Stimulated activated CD8-positive, alpha-beta memory T cell treated with anti-CD3 and anti-CD28 coated beads, Interleukin-4, amount 100 ng/mL, for 4 hours (primary cell): ENCODE measurements at places on chromosomes 16 and 17.

GRCh38 chr17:70820276-70820675, 650.9 kb downstream of the KCNJ2 start:
- DNase-seq = no peak

GRCh38 chr16:86992587-86992986, 324.6 kb downstream of the C16orf95 start:
- no peak for DNase-seq

DNA sequence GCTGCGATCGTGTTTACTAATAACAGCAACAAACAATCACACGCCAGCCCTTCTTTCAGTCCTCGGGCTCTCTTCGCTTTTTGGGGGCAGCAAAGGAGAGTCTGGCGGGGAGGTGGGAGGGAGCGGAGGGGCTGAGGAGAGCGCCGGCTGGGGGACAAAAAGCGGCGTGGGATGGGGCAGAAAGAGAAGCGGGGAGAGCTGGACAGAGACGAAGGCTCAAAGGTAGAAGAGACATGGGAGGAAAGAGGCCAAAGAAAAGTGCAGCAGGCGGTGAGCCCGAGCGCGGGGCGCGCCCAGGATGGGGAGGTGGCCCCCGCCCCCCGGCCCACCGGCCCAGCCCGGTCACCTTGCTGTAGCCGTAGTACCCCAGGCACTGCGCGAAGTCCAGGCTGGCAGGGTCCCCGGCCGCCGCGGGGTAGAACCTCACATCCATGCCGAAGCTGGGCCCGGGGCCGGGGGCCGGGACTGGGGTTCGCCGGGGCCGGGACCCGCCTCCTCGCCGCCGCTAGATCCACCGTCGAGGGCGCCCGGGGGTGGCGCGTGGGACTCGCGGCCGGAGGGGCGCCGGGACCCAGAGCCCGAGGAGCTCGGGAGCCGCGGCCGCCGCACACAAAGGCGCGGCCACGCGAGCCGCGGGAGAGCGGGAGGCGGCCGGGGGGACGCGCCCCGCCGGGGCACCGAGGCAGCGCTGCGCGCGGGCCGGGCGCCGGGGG, 496 bp downstream of the TOX3 start:
- no peak for DNase-seq

- DNase-seq = no peak
Measured at GRCh38 chr17:56347639-56348038, 194.4 kb downstream of the ANKFN1 start.

DNA sequence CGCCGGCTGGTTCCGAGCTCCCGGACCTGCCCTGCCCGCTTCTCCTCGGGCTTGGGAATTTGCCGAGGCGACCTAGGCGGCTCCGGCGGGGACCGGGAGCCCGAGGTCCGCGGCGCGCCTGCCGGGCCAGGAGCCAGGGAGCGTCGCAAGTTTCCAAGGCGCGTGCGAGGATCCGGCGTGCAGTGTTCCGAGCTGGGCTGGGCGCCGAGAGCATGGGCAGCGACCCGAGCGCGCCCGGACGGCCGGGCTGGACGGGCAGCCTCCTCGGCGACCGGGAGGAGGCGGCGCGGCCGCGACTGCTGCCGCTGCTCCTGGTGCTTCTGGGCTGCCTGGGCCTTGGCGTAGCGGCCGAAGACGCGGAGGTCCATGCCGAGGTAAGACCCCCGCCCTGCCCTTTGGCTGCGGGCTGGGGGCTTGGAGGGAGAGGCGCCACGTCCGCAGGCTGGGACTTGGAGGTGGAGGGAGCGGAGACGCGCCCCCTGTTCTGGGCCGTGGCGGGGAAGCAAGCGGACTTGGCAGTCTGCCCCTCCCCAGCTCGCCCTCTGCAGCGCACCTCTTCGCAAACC, 668 bp downstream of the MMP15 start:
- DNase-seq = no peak

GRCh38 chr17:72660274-72661115, 432.0 kb downstream of the SLC39A11 start:
- DNase-seq = no peak

DNA sequence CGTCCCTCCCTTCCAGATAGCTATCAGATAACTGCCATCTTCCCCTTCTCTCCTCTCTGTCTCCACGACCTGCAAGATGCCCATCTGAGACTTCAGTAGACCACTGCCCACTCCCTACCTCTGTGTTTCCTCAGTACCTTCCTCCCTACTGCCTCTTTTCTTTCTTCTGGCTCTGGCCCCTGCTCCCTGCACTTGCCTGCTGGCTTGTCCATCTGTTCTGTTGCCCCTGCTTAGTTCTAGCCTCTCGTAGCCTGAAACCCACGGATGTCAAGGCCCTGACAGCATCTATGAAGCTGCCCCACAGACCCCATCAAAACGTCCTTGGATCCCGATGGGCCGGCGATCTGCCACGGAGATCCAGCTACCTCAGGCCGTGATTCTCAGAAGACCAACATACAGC, 53.0 kb downstream of the ELAC2 start:
- no peak for DNase-seq

DNA sequence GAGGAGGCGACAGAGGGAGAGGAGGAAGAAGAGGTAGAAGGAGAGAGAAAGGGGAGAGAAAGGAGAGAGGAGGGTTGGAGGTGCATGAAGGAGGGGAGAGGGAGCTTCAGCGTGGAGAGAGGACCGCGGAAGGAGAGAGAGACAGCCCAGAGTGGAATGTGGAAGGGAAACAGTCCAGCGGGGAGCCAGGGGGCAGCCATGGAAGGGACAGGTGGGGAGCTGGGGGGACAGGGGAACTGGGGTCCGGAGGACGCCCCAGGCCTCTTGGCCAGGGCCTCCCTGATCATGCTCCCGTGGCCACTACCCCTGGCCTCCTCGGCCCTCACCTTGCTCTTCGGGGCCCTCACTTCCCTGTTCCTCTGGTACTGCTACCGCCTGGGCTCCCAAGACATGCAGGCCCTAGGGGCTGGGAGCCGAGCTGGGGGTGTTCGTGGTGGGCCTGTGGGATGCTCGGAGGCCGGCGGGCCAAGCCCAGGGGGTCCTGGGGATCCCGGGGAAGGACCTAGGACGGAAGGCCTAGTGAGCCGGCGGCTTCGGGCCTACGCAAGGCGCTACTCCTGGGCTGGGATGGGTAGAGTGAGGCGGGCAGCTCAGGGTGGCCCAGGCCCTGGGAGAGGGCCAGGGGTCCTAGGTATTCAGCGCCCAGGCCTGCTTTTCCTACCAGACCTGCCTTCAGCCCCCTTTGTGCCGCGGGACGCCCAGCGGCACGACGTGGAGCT, 759 bp downstream of the ASPHD1 start:
- no peak for DNase-seq

DNA sequence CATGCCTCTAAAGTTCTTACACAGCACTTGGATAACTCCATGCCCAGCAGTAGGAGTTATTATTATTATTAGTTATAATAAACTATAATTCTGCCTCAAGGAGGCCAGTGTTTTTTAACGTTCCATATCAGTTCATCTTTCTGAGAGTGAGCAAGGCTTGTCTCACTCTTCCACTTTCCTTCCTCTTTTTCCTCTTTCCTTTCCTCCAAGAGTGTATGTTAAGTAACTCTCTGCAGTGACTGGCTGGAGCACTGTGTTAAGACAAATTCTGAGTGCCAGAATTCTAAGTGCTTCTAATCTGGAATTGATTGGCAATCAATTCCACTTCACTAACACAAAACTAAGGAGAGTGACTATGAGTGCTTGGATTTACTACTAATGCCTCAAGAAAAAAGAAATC, 16.4 kb downstream of the CLEC19A start:
- DNase-seq = no peak
